C1 segment of cervical spinal cord (tissue), 14 donors: ENCODE measurements at places on chromosomes 12 and 14.

GRCh38 chr14:23776296-23776695 lies 140.1 kb downstream of the DHRS2 start:
- DNase-seq = no peak

DNA sequence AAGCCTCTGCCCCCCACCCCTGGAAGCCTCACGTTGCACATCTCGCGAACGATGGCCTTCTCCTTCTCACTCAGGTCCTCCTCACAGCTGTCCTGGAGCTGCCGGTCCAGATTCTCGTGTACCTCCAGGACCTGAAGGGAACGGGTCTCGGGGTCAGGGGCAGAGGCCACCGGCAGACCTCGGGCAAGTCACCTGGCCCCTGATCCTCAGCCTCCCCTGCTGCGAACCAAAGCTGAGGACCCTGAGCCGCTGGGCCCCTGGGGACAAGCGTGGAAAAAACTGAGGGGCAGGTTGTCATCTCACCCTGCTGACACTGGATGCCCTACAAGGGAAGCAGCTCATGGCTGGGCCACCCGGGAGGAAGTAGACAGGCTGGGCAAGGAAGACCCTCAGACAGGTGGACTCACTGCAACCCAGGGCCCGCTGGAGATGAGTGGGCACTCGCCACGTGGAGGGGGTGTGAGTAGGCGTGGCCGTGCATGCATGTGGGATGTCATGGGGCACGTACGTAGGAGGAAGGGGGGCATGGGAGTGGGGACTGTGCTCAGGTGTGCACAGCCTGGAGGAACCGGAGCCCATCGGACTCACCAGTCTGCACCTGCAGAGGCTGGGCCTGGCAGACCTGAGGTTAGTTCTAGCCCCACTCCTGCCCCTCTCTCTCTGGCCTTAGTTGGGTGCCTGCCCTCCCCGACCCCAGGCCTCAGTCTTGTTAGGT lies 35.1 kb downstream of the CCNK start:
- DNase-seq = no peak

GRCh38 chr12:26231470-26231869 lies 36.1 kb downstream of the SSPN start:
- DNase-seq = no peak

DNA sequence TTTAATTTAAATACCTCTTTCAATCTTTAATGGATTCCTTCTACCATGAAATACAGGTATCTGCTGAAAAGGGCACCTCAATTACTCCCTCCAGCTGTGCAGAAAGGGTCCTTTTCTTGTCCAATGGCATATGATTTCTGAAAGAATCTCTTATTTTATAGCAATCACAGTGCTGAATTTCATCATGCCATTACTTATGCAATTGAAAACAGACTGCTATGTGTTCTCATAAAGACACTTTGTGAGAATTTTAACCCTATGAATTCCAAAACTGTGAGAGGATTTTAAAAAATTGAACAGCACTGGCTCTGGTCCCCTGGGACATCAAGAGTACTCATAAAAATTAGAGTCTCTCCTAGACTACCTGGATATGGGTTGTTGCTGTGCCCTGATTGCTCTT lies 45.9 kb upstream of the CNOT2 start:
- DNase-seq = no peak

GRCh38 chr12:68352067-68352466 lies 19.9 kb upstream of the MDM1 start:
- no peak for DNase-seq

DNA sequence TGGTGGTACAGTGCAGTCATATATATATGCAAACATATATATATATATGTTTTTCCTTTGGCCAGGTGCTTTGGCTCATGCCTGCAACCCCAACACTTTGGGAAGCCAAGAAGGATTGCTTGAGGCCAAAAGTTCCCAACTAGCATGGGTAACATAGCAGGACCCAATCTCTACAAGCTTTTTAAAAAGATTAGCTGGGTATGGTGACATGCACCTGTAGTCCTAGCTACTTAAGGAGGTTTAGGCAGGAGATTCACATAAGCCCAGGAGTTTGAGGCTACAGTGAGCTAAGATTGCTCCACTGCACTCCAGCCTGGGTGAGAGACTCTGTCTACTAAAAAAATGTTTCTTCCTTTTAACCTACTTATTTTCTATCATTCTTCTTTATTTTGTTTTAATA lies 10.2 kb downstream of the PZP start:
- DNase-seq = no peak

DNA sequence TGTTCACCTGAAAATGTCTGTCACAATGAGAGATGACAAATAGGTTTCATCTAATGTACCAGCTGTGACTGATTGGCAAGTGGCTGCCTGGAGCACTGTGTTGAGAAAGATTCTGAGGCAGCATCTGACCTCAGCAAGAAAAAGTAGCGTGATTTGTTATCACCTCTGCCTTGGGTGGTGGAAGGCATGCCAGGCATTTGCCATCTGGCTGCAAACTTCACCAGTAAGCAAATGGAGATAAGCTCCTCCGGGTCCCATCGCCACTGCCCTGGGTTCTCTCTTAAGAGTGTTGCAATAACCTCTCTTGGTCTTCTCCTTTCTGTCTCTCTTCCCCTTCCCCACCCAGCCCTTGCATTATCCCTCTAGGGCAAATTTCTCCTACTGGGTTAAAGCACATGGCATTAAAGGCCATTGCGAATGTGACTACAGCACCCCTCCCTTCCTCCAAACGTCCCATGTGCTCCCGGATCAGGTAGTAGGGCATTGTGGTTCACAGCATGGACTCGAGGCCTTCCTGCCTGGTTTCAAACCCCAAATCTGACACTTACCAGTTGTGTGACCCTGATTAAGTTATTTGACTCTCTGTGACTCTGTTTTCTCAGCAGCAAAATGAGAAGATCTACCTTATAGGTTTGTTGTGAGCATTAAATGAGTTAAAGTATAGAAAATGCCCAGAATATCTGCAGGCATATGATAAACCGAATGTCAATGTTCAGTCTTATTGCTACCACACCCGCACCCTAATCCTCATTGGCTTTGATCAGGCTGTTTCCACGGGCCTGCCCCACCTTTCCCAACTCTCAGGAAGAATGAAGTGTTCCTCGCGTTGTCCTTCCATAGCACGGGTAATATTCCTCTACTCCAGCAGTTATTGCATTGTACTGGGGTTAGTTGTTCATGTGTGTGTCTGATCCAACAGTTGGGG lies 8.2 kb upstream of the LGALS3 start:
- DNase-seq = no peak

DNA sequence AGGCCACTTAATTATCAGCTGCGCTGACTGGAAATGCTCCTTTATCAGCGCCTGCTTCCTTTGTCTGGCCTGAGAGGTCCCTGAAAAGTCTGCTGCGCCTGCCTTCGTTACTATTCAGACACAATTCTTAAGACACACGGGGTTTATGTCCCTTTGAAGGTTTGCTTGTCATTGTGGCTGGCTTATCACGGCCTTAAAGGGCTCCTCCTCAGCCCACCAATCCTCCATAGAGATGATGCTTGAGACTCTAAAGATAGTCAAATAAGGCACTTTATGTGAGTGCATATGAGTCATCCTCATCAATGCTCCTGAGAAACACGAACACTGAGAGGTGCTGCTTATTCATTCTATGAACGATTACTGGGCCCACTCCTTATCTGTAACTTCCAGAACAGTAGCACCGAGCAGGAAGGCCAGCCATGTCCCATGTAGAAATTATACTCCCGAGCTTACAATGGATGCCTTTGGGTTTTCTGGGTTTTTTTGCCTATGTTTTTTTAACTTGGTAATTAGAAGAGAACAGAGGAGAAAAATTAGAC lies 1268.2 kb upstream of the TMEM132C start:
- no peak for DNase-seq

DNA sequence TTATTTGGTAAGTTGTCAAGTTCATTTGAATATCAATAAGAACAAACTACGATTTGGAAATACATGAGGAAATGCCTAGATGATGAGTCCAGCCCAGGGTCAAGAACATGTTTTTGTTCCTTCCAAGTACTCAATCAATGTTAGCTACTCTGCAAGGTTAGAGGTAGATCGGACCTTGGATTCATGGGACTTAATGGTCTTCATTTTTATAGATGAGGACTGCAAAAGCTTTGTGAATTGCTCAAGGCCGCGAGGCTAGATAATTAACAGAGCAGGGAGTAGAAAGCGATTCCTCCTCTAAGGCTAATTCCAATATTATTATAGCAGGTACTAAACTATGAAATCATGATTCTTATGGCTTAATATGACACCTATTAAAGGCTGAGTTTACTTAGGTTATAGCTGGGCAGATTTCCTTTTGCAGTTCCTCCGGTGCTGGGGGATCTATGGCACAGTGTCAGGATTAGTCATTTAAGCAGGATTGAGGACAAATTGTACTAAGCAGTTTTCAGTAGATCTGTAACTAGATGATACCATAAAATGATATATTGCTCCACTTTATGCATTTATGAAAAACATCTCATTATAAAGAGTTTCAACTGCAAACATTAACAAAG lies 19.8 kb downstream of the NR1H4 start:
- no peak for DNase-seq

GRCh38 chr12:123061441-123062205 lies 81.1 kb downstream of the ARL6IP4 start:
- DNase-seq = no peak

DNA sequence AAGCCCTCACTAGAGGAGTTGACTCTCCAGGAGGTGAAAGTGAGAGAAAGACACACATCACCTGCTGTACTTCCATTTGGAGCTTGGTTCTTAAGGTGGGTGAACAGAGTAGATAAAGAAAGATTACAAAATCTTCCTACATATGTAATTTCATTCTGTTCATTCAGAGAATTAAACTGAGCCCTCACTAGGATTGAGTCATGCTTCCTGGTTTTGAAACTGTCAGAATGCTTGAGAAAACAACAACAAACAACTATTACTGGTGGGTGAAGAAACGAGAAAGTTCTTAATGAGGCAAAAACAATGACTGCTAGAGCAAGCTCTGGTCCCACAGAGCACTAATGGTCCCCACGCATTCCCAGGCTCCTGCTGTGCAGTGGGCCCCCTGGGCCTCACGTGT lies 841.7 kb downstream of the VRK1 start:
- DNase-seq = no peak

GRCh38 chr14:68535404-68536017 lies 257.4 kb downstream of the ZFP36L1 start:
- no peak for DNase-seq

DNA sequence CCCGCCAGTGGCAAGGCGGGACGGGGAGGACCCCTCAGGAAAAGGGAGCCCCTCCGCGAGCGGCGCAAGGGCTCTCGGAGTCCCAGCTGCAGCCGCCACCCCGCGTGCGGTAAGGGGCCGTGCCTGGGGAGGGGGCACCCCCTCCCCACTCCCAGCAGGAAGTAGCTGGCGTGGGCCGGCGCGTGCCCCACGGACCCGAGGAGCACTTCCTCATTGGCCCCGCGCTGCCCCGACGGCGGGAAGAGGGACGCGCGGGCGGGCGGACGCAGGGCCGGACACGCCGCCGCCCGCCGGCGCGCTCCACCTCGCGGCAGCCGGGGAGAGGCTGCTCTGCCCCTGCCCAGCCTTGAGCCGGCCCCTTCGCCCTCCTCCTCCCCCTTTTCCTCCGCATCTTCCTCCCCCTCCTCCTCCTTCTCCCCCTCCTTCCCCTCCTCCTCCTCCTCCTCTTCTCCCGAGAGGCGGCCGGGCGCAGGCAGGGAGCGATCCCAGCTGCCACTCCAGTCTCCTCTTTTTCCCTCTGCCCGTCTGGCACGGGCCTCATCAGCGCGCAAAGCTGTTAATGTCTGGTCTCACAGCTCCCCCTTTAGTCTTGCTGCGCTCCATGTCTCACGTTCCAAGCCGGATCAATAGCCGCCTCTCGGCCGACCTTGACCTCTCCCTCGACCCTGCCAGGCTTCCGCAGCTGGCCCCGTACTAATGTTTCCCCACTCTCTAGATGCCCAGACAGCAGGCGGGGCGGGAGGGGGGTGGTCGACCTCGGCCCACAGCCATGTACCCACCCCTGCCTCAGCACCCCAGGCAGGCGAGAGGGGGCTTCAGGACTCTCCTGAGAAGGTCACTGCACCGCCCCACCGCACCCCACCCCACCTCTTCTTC lies 2.6 kb upstream of the BCL11B start:
- DNase-seq = peak; percentile 9

DNA sequence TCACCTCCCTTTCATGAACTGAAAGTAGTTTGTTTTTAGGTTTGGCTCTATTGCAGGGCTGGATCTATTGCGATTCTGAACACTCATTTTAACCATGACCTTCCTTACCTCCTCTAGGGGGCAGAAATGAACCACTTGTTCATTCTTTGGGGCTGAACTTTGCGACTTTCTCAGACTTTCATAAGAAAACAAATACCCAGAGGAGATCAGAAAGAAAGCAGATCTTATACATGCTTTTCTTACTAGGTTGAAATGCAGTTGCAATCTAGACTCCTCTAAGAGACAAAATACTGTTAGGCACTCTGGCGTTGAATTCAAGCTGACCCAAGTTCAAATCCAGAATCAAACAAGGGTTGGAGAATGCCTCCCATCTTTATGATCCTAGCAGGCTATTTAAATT lies 32.6 kb upstream of the PLEKHG3 start:
- no peak for DNase-seq

DNA sequence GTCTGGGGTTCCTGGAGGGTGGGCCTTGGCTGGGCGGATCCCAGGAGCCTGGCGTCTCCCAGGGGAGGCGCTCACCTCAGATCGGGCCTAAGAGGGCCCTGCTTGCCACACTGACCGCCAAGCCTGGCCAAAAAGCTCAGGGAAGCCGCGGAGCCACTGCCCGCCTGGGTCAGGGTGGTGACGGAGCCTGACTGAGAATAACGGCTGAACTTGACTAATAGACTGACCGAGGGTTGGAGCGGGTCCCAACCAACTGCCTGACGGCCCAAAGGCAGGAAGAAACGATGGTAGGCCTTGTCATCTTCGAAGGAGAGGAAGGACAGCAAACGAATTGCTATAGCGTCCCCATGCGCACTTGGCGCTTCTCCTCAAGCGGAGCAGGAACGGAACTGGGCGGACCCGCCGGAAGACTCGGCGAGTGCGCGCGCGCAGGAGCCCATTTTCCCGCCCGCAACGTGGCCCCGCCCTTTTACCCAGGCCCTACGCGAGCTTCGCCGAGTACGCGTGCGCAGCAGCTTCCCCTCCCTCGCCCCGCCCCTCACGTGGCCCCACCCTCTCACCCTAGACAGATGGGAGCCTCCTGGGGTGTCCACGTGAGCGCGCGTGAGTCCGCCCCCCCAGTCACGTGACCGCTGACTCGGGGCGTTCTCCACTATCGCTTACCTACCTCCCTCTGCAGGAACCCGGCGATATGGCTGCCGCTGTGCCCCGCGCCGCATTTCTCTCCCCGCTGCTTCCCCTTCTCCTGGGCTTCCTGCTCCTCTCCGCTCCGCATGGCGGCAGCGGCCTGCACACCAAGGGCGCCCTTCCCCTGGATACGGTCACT lies at the start of the genes ERP29 and TMEM116:
Gene ERP29, plus strand, starts transcription at position 652 of the 826 bp plus-strand sequence. Its CDS starts 40 bp downstream, at position 692.
Gene TMEM116, minus strand, starts transcription at position 391 of the 826 bp plus-strand sequence. CDS start 7,895 bp downstream, outside the sequence.
- DNase-seq = peak; percentile 99

DNA sequence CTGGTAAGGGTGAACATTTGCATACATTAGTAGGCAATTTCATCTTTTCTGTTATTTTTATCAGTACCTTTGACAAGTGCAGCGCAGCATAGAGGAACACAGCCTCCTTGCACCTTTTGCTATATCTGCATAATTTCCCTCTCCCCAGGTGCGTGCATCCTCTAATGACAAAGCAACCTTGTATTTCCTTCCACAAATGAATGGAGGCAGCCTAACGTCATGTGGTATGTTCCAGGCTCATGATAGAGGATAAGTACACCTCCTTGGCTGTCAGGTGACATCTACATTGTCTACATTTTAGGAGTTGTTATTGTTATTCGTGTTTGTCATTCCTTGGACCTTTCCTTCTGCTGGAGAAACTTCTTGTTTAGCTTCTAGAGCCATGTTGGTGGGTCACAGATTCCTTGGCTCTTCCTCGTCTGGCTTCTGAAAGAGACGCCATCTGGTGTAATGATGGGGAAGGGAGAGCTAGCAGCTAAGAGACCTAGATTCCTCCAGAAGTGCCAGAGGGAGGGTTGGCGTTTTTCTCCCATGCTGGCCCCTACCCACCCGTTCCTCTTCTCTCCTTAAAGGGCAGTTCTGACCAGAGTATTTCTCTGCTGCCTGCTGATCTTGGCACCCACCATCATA lies 37.0 kb downstream of the EVL start:
- DNase-seq = no peak
